Mesothelial cell of epicardium (in vitro differentiated cells): ENCODE measurements at places on chromosomes 12 and 14. TPM values are rescaled to one million over a fixed set of nuclear protein-coding genes. Genes with fewer than 3 reads are reported as not detected.

Gene THTPA
- total RNA-seq = 13.9 to 17.7 TPM (median 15.2 TPM) in 3 replicates

GRCh38 chr12:131442337-131442918, 268.5 kb upstream of the SFSWAP start:
- no peaks in the 10 kb centered on the region for H3K36me3 ChIP-seq
- no peak overlapping the region for H3K27ac ChIP-seq
- H3K4me1 ChIP-seq = peaks cover 8% of the 10 kb centered on the region

DNA sequence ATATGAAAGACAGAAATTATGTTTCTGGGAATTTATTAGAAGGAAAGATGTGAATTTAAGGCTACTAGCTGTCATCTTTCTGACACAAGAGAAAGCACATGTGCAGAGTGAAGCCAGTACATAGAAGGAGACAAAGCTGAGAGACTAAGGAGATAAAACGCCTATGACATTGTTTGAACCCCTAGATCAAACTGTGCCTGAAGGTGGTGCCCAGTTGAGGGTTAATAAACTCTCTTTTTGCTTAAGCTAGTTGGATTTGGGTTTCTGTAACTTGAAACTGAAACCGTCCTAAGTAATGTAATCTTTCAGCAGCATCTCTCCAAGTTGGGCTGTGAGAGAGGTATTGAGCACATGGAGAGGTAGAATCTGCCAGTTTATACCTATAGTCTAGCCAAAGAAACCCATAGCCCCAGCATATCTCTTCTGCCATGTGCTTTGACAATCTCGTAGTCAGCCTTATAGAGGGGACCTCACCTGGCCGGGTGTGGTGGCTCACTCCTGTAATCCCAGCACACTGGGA, 84.2 kb downstream of the LRRC74A start:
- H3K4me1 ChIP-seq = peaks cover 13% of the 10 kb centered on the region
- H3K36me3 ChIP-seq = no peaks in the 10 kb centered on the region
- no peak overlapping the region for H3K27ac ChIP-seq
- H3K27me3 ChIP-seq = no peaks in the 10 kb centered on the region
- no peak for DNase-seq

GRCh38 chr12:13749389-13749788, 232.0 kb downstream of the GRIN2B start:
- H3K36me3 ChIP-seq = no peaks in the 10 kb centered on the region
- no peak for DNase-seq
- no peak overlapping the region for H3K4me3 ChIP-seq

DNA sequence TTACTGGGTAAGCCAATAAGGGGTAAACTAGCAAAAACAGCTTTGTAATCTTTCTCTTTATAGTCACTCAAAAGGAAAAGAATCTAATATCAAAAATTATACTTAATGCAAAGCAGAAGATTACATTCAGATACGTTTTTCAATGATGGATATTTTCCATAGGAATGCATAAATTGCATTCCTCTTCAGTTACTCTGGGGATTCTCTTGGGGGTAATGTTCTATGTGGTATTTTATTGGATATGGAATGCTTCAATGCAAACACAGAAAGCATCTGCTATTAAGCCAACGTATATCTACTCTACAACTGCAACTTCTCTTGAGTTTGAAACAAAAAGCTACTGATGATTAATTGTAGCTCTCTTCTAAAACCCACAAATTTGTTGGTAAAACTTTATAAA, 106.0 kb downstream of the SLC41A2 start:
- H3K36me3 ChIP-seq = no peaks in the 10 kb centered on the region
- H3K27ac ChIP-seq = no peak overlapping the region
- peaks cover 16% of the 10 kb centered on the region for H3K4me1 ChIP-seq
- H3K4me3 ChIP-seq = no peak overlapping the region
- no peak for DNase-seq

- no peaks in the 10 kb centered on the region for H3K36me3 ChIP-seq
- H3K4me3 ChIP-seq = peak overlapping the region; percentile 76
- peaks cover 12% of the 10 kb centered on the region for H3K4me1 ChIP-seq
- peak; percentile 37 for DNase-seq
- H3K27ac ChIP-seq = no peak overlapping the region
Observed at GRCh38 chr12:30796313-30796780, 41.6 kb upstream of the CAPRIN2 start.

GRCh38 chr14:55671641-55672040, 91.6 kb downstream of the KTN1 start:
- H3K4me3 ChIP-seq = no peak overlapping the region
- no peaks in the 10 kb centered on the region for H3K27me3 ChIP-seq
- H3K36me3 ChIP-seq = peaks cover 29% of the 10 kb centered on the region
- DNase-seq = no peak
- H3K4me1 ChIP-seq = no peaks in the 10 kb centered on the region
- H3K27ac ChIP-seq = no peak overlapping the region
